Right renal cortex interstitium (tissue), 3 donors: ENCODE measurements at places on chromosomes 5 and 9. TPM values are rescaled to one million over a fixed set of nuclear protein-coding genes. Genes with fewer than 3 reads are reported as not detected.

The LRRC19 gene
- 16.9 TPM for polyA plus RNA-seq

The CACFD1 gene
- 27.3 TPM for polyA plus RNA-seq

The ADAMTS13 gene
- polyA plus RNA-seq = 6.3 TPM

The FOXD4L3 gene
- not detected for polyA plus RNA-seq

The GARIN3 gene
- not detected for polyA plus RNA-seq
